Kidney epithelial cell (primary cell): ENCODE measurements at places on chromosomes 7 and 10. TPM values are rescaled to one million over a fixed set of nuclear protein-coding genes. Genes with fewer than 3 reads are reported as not detected.

GRCh38 chr10:77667426-77668324 lies 30.1 kb upstream of the KCNMA1 start:
- DNase-seq, result no peak

GRCh38 chr7:132491391-132491945 lies 84.8 kb downstream of the PLXNA4 start:
- DNase-seq, result no peak

GRCh38 chr7:155493744-155494538 lies 36.0 kb downstream of the EN2 start:
- no peak for DNase-seq

- no peak for DNase-seq
Measured at GRCh38 chr10:62584731-62585130, 210.6 kb downstream of the ZNF365 start.

- DNase-seq, result no peak
Measured at GRCh38 chr10:110700947-110701616, 56.9 kb downstream of the RBM20 start.

DNA sequence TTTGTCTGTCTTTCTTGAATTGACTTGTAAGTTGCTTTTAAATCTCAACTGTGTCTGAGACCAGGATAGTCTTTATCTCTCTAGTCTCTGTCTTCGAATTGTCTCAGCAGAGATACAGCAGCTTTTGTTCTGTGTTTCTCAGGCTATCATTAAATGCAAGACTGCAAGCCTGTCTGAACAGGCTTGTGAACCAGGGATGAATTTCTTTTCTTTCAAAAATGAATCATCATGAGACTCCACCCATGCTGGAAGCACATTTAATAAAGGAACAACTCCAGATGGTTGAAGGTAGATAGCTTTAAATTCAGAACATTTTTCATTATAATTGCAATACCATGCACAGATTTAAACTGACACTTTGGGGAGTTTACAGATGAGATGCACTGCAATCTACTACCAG lies 155.9 kb downstream of the SEC23IP start:
- DNase-seq, result no peak

GRCh38 chr7:151179946-151180345 lies 7.1 kb downstream of the ASB10 start:
- no peak for DNase-seq

GRCh38 chr10:60387531-60387930 lies 2.1 kb downstream of the ANK3 start:
- peak; percentile 18 for DNase-seq

DNA sequence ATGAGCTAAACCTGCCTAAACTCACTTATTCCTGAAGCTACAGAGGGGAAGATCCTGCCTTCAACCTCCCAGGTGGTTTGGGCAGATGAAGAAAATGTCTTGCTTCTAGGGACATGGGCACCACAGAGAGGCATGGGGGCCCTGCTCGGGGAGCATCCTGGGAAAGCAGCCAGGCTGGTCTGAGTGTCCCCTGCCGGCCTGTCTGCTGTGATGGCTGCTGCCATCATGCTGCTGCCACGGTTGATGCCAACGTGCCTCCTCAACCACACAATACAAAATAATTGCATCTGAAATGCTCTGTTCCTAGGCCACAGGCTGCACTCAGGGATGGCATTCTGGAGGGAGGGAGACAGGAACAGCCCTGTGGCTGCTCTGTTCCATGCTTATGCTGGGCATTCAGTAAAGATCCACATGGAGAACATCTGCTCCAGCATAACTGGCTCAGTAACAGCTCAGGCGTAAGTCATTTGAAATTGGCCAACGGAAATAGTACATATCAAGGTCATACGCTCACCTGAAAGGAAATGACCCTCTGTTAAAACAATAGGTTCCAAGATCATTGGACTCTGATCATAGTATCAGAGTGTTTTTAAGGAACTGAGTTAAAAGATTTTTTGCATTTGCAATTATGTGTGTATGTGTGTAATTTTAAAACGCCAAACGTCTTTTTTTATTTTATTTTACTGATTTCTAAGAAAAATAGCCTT lies 299.0 kb downstream of the TNS3 start:
- DNase-seq, result no peak

GRCh38 chr7:26603631-26604030 lies 260.8 kb downstream of the SKAP2 start:
- DNase-seq, result peak; percentile 98

- no peak for DNase-seq
Measured at GRCh38 chr7:46391231-46392201, 470.4 kb upstream of the IGFBP3 start.

DNA sequence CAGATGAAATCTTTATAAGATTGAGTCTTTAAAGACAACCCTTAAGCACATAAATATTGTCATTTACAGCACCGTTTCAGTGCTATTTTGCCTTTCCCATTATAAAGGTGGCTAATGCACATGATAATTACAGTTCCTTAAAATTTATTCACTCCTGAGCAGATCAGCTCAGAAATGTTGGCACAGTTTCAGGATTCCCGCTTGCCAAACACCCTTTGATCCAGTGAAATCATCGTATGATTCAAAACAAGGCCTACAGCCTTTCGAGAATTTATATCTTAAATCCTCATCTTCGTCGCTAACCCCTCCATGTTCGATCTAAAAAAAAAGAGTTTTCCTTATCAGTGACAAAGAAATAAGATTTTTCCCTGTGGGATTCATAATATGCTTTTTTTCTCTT lies 14.1 kb upstream of the SOSTDC1 start:
- DNase-seq, result no peak

GRCh38 chr7:127678947-127679346 lies 27.0 kb downstream of the SND1 start:
- no peak for DNase-seq

The GRM8 gene
- total RNA-seq, result 0.17 and 0.21 TPM in 2 replicates

The SHOC2 gene
- total RNA-seq, result 22.6 and 24.4 TPM in 2 replicates

The TRIM50 gene
- not detected in 2 replicates for total RNA-seq

The ELFN1 gene
- 0.55 and 0.71 TPM in 2 replicates for total RNA-seq

The CCL26 gene
- total RNA-seq, result not detected in 2 replicates
